ENCODE measurements at places on chromosomes 5 and 9.

DNA sequence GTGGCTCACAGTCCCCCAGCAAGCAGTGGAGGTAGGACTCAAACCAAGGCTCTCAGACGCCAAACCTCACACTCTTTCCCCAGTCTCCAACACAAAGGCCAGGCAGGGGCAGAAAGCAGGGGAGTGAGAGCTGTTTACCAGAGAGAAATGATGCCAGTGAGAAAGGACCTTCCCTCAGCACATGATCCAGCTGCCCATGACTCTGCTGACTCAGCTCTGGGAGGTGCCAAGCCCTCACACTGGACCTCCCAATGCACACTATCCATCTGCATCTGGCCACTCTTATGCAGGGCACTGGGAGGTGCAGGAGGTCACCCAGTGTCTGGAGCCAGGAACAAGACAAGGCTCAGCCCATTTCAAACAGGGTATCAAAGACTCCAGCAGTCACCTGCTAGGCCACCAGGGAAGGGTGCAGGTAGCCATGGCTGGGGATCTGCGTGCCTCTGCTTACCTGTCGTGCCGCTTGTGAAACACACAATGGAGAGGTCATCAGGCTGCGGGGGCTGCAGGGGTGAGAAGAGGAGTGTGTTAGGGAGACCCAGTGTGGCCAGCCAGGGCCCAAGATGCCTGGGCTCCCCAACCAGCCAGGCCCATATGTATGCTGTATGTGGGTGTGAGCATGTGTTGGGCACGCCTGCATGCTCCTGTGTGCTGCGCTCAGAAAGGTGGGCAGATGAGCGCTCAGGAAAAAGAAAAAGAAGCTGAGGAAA, 26.3 kb downstream of the ACSL6 start:
- DNase-seq = no peak

DNA sequence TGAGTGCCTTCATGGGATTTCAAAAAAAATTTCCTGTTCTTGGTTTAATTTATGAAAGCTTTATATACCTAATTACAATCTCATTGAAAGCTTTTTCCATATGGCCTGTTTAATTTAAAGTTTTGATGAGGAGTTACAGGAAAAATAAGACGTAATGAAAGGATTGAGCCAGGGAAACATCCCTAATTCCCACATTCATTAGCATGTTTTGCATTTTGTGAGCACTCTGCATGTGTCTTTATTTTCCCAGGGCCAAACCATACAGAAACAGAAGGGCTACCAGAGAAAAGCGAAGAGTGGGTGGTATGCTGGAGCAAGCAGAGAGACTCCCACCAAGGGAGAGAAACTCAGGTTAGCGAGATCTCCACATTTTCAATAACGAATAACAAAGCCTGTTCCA, 20.3 kb upstream of the LECT2 start:
- peak; percentile 55 for DNase-seq

DNA sequence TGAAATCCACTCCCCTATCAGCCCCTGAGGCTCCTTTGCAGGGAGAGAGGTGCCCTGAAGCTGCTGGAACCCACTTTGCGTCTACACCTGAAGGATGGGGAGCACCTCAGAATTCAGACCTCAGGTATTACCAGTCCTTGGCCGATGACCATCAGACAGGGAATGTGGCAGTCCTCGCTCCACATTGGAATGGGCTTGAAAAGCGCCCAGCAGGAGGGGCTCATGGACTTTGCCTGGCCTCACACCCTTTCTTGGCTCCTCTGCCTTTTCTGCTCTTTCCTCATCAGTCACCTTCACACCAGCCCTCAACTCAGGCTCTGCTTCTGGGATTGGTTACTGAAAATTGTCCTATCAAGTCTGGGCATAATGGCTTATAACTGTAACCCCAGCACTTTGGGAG, 83.9 kb downstream of the BARX1 start:
- no peak for DNase-seq

DNA sequence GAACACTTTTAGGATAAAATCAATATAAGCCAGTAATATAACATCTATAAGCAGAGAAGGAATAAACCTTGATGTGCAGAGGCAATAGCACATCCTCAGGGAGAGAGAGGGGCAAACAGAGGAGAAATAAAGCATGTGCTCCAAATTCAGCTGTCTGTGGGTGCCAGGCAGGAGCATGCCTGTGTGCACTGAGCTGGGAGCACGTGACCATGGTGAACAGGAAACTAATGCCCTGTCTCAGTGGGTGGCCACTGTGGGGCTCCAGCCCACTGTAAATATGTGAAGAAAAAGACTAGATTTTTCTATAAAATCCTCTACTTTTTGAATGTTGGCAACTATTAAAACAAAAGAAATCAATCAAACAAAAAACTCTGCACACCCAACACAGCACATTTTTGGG, 55.3 kb downstream of the FYB1 start:
- DNase-seq = no peak

DNA sequence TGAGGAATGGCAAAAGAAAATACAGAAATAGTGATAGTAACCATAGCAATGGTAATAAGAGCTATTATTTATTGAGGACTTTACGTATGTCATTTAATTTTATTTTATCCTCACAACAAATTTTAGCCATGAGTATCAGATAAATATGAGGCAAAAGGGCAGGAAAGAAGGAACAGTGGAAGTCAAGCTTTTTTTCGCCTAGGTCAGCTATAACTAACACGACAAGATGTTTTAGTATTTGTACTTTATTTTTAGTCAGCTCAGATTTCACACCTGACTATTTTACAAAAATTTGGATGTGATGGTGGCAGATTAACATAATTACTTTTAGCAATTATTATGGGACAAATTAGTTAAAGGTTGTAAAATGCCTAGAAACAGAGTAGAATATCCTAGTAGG, 34.8 kb upstream of the CDKN2B start:
- DNase-seq = no peak

- no peak for DNase-seq
These were observed 32.6 kb upstream of the ANXA1 start for GRCh38 chr9:73118898-73119554.

DNA sequence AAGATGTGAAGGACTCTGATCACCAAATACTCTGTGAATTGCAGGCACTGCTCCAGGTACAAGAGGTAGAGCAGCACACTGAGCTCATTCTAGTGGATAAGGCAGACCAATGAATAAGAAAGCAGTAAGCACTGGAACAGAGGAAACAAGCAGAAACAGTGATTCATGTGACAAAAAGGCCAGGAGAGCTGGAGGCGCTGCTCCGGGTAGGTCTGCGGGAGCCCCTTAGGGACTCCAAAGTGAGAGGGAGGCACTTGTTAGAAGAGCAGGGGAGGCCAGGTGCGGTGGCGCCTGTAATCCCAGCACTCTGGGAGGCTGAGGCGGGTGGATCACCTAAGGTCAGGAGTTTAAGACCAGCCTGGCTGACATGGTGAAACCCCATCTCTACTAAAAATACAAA, 231.6 kb upstream of the NFIL3 start:
- DNase-seq = no peak

DNA sequence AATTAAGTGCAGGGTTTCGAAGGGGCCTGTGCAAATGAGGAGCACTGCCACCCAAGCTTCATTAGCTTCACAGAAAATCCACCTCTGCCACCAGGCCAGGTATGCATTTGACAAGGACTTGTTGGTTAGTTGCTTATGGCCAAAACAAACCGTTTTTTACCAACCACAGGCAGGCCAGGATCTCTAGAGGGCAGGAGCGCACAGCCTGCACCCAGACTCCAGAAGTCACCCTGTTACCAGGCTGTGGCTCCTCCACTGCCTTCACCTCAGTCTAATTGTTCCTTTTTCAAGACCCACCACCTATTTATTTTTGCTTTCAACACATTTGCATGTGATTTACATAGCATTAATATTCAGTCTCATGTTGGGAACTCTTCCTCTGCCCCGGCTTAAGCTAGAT, 78.3 kb upstream of the HSPA9 start:
- no peak for DNase-seq

DNA sequence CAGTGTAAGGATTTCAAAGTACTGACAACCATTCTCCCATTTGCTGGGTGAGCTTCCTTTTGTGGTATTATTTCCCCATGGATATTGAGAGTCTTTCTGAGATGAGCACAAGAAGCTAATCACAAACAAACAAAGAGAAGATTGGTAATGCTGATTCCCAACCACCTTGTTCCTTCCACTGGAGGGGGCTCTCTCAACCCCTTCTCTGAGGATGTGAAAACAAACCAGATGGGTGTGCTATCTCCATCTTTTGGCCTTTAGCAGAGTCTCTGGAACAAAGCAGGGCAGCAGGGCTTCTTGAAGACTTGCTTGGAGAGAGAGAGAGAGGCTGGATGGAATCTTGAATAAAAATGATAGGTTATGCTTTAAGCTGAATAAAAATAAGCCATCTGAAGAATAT, 576.7 kb upstream of the ZNF462 start:
- DNase-seq = peak; percentile 46

GRCh38 chr5:124395287-124395686, 351.2 kb downstream of the ZNF608 start:
- peak; percentile 44 for DNase-seq
